NCI-H2029 treated with DMSO at 0.1 percent for 48 hours (cell line): ENCODE measurements at places on chromosomes 6 and 20.
A peak's percentile ranks its signal among the peaks of the same experiment; 100 is the strongest.

DNA sequence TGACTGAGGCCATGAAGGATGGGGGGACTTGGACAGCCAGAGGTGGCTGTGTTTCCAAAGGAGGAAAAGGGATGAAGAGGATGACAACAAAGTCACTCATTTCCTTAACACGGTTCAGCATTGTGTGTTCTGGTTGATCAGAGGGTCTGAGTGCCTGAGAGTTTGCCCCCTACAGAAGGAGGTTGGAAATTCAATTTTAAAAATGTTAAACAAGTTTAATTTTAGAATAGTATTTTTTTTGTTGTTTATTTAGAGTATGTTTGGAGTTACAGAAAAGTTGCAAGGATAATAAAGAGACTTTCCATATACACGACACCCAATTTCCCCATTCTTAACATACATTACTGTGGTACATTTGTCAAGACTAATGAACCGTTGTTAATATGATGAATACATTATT lies 10.3 kb upstream of the VAPB start:
- no peak for DNase-seq

- no peak for DNase-seq
Observed at GRCh38 chr6:168584249-168584648, 143.3 kb downstream of the SMOC2 start.

DNA sequence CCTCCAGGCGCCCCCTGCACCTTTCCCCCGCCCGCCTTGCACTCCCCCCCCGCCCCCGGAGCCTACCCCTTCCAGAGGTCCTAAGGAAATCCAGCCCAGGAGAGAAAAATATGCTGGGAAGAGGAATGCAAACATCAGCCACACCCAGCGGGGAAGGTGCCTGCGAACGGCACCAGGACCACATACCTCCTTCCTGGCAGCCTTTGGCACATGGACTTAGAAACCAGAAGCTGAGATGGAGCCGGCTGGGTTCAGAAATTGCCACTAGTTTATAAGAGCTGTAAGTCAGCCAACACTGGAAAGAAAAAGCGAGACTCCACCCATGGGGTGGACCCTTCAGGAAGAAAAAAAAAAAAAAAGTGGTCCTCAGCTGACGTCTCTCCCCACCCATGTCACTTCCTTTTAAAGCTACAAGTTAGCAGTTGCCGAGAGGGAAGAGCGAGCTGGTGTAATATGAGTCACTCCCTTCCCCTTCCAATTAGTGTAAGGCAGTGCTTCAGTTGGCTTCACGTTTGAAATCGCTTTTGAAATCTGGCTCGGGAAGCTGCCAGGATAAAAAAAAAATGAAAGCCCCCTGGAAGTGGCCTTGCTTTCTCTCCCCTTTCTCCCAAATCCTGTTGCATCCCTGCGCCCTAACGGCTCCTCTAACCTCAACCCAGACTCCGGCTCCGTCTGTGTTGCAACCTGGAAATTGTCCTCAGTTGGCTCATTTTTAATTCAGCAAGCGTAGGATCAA lies at the start of gene AGPAT4:
Gene AGPAT4, minus strand, starts transcription at position 310 of the 736 bp plus-strand sequence. CDS start 41,848 bp downstream, outside the sequence.
- peak; percentile 61 for DNase-seq

DNA sequence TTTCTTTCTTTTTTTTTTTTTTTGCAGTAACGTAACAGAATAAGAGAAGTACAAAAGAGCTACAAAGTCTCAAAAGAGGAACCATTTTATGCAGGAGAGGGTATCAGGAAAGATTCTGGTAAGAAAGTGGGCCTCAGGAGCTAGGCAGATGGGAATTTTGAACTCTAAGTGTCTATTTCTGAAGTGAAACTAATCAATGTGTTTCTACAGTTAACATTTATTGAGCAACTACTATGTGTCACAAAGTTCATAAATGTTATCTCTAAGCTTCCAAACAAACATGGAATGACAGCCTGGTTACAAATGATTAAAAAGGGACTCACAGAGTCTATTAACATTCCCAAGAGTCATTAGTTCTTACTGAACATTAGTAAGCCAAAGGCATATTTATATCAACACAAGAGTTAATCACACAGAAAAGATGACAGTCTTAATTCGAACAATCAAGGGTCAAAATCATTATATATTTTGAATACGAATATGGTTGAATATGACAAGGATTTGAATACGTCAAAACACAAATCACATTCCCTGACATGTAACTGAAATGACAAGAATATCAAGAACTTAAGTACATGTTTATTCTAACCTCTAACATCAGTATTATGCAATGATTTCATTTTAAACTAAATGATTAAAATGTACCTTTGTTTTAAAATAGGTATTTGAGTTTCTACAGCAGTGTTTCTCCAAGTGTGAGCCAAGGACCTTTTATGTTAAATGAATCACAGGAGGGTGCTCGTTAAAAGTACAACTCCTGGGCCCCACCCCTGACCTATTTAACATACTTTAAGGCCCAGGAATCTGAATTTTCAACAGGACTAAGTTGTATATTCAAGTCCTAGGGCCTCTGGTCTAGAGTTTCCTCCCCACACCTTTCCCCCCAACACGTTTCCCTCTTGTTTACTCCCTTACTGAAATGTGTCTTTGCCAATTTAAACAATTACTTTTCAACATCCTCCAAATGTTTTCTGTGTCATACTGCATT lies 89.7 kb downstream of the ATXN1 start:
- no peak for DNase-seq

DNA sequence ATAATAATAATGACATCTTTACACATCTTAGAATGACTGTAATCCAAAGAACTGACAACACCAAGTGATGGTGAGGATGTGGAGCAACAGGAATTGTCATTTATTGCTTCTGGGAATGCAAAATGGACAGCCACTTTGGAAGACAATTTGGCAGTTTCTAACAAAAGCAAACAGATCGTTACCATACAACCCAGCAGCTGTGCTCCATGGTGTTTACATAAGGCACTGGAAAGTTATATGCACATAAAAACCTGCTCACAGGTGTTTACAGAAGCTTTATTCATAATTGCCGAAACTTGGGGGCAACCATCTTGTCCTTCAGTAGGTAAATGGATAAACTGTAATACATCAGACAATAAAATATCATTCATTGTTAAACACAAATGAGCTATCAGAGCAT lies 18.3 kb upstream of the ASF1A start:
- DNase-seq = peak; percentile 87
